ENCODE measurements at places on chromosomes 1 and 21.

DNA sequence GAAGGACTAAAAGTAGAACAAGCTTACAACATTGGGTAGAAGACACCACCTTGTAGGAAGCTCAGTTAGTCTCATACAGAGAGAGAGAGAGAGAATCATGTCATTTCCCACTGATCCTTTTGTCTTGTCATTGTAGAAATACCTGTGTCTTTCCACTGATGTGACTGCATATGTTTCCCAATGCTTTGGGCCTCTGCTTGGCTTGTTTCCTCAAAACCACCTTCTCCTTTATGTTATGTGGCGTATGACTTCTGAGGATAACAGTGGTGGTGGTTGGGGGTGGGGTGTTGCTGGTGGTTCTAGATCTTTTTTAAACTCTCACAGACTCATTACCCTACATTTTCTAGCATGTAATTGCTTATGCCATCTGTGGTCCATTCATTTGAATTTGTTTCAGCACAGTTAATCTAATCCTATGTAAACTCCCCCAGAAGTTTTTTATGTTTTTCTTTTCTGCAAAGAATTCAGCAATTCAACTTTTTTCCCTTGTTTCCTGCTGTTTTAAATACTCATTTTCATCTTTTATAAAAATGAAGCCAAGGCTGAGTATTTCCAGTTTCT, 9.3 kb downstream of the RGL1 start:
- no peak for DNase-seq

GRCh38 chr1:14259191-14259757, 339.2 kb upstream of the KAZN start:
- DNase-seq: no peak

- peak; percentile 91 for DNase-seq
Observed at GRCh38 chr1:159009704-159010361, at the start of gene IFI16. IFI16 (plus strand) TSS chr1:159009907; CDS start chr1:159014681, 4,774 bp downstream.

- DNase-seq: no peak
Observed at GRCh38 chr1:158901623-158902022, 29.7 kb upstream of the PYHIN1 start.

GRCh38 chr1:32887623-32888022, 1.3 kb downstream of the HPCA start:
- DNase-seq: no peak

DNA sequence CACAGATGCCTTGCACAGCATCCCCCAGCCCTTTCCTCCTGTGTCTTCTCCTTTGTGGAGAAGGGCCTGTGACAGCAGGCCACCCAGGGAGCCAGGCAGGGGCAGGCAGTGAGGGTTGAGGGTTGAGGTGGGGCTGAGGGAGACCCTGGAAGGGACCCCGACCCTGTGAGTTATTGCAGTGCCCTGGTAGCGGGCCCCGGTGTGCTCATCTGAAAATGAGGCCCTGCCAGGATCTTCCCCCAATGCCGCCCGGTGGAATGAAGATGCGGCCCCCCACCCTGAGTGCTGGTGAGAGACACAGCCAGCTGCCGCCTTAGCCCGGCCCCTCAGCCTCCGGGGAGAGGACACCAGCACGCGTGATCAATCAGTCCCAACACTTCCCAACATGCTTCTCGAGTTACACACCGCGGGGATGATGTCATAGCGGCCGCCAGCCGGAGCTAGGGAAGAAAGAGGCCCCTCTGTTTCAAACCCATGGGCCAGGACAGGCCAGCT, 36.2 kb upstream of the ACTRT2 start:
- no peak for DNase-seq

DNA sequence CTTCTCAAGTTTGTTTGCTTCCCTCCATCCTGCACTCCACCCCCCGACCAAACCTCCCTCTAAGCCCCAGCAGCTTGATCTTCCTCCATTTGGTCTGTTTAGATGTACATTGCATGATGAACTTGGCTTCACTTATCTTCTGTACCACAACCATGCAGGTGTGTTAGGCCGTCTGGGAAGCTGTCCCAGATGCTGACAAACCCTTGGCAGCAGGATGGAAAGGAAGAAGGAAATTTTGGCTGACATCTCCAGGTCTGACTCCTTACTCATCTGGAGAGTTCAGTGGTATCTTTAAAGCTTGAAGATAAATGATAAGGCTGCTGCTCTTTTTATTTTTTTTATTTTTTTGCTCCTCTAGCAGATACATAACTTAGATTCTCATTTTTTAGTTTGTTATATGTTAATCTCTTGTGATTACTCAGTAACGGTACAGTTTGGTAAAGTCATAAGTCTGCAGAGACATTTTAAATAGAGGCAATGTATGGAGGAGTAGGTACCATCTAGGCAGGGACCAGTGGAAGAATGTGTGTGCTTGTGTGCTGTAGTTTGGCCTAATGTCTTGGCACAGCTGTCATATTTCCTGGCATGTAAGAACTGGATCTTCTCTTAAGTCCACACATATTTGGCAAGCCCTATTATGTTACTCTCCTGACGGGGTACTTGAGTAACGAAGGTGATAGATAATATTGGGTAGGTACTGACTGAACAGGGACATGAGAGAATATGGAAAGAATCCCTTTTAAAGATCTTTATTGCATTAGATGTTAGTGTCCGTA, 79.7 kb downstream of the CACHD1 start:
- no peak for DNase-seq

DNA sequence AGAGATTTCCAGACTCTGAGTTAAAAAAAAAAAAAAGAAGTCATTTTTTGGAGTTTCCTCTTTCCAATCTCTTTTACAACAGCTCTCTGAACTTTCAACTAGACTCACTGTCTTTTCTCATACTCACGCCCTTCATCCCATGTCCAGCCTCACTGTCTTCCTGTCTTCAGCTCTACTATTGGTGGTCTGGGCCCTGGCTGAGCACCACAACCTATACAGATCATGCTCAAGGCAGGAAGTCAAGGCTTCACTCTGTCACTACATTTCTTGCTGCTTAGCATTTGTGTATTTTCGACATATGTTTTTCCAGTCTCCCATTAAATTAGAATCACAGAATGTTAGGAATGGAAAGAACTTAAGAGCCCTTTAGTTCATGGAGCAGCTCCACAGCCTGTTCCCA, 106.4 kb upstream of the PPP2R5A start:
- DNase-seq: no peak

DNA sequence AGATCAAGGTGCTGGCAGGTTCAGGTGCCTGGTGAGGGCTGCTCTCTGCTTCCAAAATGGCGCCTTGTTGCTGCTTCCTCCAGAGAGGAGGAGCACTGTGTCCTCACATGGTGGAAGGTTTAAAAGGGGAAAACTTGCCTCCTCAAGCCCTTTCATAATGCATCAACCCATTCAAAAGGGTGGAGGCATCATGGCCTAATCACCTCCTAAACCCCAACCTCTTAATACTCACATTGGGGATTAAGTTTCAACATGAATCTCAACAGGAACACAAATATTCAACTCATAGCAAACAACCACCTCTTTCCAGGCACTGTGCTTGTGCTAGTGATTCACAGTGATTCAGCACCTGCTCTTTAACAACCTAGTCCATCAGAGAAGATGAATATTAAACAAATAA, 4.2 kb downstream of the S100A12 start:
- DNase-seq: no peak

DNA sequence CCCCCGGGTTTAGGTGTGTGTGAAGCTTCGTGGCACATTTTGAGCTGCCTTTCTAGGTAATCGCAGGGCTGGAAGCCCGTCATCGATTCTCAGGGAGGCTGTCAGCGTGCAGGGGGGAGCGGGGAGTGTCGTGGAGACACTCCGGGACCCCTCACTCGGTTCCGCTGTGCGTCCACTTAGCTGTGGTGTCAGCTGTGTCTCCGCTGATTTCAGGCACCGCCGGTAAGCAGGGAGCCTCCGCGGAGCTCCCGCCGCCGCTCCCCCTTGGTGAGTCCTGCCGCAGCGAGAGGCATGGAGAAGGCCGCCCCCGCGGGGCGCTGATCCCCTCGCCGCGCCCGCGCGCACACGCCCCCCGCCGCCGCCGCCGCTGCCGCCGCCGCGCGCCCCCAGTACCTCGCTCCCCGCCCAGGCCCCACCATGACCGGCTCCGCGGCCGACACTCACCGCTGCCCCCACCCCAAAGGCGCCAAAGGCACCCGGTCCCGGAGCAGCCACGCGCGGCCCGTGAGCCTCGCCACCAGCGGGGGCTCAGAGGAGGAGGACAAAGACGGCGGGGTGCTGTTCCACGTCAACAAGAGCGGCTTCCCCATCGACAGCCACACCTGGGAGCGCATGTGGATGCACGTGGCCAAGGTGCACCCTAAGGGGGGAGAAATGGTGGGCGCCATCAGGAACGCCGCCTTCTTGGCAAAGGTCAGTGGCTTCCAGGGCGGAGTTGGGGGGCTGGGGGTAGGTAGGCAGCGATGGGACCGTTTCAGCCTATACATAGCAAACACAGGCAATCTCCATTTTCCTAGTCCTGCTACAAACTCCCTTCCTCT, 995 bp downstream of the VASH2 start:
- DNase-seq: no peak

DNA sequence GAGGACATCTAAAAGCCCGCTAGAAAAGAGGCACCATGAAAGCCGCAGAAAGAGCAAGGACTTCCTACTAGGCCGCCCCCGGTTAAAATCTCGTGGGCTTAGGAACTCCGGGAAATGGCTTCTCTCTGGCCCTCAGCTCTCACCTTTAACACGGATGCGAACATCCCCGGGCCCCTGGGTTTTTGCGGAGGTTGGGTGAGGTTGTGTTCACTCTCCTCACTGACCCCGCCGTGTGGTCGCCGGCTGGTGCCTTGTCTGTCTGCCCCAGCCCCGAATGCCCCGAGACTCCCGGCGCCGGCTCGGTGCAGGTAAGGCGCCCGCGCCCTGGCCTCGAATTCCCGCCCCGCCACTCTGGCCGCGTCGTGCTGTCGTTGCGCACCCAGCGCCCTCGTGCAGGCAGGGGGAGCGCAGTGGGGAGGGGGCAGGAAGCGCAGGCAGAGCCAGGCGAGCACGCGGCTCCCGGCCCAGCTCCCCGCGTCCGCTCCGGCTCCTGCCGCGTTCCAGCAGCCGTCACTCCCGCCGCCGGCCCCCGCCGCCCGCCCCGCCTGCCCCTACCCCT, at the start of gene SHISAL2A:
Gene SHISAL2A (plus strand): TSS at position 437 of the 559 bp plus-strand sequence. CDS start 326 bp downstream, outside the sequence.
- DNase-seq: no peak

DNA sequence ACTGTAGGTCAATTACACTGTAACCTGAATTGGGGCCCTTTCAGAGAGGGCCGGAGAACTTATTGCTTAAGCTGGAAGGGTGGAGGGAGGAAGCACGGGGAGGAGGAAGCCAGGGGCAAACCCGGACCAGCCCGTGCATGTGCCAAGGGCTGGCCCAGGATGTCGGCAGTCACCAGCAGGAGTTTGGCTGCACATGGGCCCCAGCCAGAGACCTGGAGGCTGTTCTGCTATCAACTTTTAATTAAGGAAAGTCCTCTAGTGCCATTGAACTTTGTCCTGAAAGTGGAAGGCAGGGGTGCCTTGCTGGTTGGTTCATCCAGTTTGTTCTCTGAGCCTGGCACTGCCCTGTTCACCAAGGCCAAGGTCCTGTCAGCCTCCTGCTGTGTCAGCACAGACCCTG, 200.8 kb upstream of the VAMP3 start:
- no peak for DNase-seq

GRCh38 chr1:63817700-63818099, 43.9 kb downstream of the ROR1 start:
- no peak for DNase-seq

- no peak for DNase-seq
Observed at GRCh38 chr1:201795066-201795465, 33.9 kb upstream of the IPO9 start.

GRCh38 chr1:197770243-197770642, 5.0 kb downstream of the DENND1B start:
- no peak for DNase-seq

- DNase-seq: no peak
Observed at GRCh38 chr1:201361652-201362504, 15.6 kb downstream of the TNNT2 start.

- no peak for DNase-seq
Observed at GRCh38 chr1:46804926-46805325, 6.1 kb downstream of the CYP4B1 start.

GRCh38 chr1:36922593-36923426, 111.5 kb downstream of the GRIK3 start:
- no peak for DNase-seq

DNA sequence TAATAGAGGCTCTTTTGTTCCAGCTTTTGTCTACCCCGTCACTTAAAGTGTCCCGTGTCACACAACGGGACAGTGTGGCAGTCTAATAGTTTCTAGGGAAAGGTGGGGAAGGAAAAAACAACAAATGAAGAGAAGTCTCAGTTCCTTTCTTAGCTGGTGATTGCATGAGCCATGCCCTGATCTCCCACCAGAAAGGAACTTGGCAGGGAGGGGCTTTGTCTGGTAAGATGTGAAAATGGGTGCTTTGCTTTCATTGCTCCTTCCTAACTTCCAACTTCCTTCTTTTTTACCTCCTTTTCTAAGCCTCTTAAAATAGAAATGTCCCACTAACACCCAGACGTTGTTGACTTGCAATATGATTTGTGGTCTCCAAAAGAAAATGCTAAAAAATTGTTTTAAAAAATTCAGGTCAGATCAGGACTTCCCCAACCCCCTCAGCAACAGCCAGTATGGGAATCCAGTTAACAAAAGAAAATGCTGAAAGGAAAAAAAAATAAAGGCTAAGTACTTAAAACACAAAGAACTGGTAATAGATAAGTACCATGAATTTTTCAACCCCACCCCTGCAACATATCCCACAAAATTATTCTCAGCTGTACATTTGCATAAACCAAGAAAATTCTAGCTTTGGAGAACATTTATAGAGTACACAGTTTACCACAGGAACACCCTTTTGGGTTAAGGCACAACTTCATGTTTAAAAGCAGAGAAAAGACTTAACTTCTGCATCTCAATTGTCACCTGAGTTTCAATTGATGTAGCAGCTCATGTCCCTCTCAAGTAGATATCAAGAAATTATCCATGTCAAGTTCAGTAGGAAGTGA, 106.2 kb downstream of the NIBAN1 start:
- no peak for DNase-seq

DNA sequence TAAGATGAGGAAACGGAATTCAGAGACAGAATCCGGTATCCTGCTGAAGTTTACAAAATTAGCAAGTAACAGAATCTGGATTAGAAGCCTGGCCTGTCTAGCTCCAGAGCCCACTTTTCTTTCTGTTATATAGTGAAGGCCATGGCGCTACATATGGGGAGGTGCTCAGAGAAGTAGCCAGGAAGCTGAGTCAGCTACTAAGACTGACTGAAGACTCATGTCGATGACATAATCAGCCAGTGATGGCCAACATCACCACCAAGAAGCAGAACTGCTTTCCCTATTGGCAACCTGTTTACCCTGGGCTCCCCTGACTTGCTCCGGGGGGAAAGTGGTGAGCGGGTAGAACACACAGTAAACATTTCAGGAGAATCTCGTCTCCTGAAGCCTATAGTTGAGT, 18.8 kb downstream of the LRRC52 start:
- no peak for DNase-seq
